EH (cell line): ENCODE measurements at places on chromosomes 6 and 20.

DNA sequence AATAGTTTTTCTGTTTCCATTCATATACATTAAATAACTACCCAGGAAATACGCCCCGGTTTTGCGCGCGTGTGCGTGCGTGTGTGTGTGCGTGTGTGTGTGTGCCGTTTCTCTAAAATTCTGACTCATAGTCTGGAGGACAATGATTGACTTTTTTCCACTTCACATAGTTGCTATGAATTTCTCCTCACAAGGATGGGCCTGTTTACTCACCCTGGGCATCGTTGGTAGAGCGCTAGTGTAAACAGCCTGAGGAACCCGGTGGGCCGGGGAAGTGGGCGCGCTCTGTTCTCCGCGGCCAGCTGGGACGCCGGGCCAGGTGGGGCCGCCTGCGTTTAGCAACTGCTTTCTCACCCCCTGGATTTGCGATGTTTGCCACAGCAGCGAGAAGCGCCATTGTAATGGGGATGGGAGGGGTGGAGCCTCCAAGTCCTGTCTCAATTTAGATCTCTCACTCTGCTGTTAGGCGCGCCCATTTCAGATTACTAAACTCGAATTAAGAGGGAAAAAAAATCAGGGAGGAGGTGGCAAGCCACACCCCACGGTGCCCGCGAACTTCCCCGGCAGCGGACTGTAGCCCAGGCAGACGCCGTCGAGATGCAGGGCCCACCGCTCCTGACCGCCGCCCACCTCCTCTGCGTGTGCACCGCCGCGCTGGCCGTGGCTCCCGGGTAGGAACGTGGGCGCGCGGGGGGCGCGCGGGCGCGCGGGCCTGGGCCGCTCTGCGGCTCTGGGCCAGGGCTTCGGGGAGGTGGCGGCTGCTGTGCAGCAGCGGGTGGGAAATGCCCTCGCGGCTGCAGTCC, at the start of gene CD109:
Gene CD109 (plus strand): TSS at position 585 of the 803 bp plus-strand sequence. CDS start 13 bp downstream, at position 598.
- peak; percentile 74 for DNase-seq

- no peak for DNase-seq
Observed at GRCh38 chr6:168362276-168362990, 42.9 kb upstream of the DACT2 start.

DNA sequence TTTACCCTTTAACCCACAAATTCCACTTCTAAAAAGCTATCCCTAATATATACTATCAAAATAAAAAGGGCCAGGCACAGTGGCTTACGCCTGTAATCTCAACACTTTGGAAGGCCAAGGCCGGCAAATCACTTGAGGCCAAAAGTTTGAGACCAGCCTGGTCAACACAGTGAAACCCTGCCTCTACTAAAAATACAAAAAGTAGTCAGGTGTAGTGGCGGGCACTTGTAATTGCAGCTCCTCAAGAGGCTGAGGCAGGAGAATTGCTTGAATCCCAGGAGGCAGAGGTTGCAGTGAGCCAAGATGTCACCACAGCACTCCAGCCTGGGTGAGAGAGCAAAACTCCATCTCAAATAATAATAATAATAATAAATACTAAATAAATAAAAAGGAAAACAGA, 82.5 kb downstream of the TRIM27 start:
- DNase-seq: no peak

DNA sequence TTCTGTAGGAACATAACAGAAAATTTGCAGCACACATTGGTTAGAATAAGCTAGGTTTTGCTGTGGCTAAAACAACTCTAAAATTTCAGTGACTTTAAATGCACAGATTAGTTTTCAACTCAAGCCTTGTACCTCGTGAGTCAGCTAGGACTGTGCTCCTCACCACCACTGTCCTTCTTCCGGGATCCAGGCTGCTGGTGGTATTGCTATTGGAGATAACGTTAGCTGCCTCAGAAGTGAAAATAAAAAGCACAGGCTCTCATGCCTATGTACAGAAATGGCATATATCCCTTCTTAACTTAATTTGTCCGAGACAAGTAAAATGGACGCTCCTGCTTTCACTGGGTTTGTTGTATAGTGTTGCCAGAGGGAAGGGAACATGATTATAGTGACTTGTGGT, 931.1 kb upstream of the EYS start:
- DNase-seq: no peak

DNA sequence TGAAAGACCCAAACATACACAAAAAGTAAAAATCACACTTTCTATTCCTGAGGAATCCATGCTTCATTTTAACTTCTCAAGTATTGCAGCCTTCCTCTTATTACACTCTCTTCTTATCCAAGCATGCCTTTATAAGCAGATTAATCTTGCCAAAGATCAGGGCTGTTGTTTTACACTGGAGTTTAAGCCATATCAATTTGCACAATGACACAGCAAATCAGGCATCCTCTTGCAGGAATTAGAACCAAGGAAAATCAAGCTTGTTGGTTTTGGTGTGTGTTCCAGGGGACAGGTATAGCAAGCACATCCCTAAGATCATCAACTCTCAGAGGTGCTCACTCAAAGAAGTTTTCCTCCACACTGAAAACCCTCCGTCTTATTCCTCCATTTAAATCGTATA, 69.5 kb downstream of the CYP39A1 start:
- no peak for DNase-seq

GRCh38 chr6:127515794-127516661, 3.1 kb downstream of the MTCL3 start:
- DNase-seq: peak; percentile 77

GRCh38 chr6:102793752-102794151, 1400.2 kb downstream of the GRIK2 start:
- DNase-seq: no peak

- no peak for DNase-seq
Observed at GRCh38 chr20:17859616-17860232, 108.9 kb downstream of the SNX5 start.

DNA sequence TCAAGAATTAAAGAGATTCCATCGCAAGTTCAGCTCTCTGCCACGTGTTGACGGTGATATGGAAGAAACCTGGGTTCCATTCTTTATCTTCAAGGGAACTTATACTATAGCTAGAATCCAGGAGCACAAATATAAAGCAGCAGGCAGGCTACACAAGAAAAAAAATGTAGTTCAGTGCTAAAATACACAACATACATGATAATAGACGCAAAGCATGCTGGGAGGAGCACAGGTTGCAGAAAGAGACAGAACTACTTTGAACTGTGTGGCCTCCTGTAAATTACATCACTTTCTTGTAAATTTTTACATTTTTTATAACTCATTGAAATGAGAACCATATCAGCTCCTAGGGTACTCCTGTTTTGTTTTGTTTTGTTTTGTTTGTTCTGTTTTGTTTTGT, 53.8 kb upstream of the RBM24 start:
- DNase-seq: no peak

DNA sequence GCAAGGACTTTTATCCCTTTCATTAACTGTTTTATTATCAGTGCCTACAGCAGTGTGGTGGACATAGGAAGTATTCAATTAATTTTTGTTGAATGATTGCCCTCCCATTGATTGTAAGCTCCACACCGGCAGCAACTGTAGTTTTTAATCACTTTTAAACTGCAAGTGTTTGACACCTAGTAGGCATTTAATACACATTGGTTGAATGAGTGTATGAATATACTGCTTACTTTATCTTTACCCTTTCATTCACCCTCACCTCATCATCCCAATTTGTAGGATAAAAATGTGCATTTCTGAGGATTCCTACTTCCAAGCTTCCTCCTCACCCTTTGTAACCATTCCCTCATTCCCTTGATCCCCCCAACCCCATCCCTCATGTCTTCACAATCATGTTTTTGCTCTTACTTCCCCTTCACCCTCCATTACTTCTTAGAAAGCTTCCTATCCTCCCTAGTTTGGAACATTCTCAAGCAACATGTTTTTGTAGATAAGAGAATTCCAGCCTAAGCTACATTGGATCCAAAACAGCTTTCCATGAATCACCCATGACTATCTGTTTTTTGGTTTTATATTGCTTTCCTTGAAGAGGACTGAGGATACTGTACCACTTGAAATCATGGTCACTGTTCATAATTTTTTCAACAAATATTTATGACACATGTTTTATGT, 955 bp upstream of the SLC26A8 start:
- DNase-seq: peak; percentile 54

GRCh38 chr6:158439255-158439654, 120.6 kb upstream of the TMEM181 start:
- no peak for DNase-seq

DNA sequence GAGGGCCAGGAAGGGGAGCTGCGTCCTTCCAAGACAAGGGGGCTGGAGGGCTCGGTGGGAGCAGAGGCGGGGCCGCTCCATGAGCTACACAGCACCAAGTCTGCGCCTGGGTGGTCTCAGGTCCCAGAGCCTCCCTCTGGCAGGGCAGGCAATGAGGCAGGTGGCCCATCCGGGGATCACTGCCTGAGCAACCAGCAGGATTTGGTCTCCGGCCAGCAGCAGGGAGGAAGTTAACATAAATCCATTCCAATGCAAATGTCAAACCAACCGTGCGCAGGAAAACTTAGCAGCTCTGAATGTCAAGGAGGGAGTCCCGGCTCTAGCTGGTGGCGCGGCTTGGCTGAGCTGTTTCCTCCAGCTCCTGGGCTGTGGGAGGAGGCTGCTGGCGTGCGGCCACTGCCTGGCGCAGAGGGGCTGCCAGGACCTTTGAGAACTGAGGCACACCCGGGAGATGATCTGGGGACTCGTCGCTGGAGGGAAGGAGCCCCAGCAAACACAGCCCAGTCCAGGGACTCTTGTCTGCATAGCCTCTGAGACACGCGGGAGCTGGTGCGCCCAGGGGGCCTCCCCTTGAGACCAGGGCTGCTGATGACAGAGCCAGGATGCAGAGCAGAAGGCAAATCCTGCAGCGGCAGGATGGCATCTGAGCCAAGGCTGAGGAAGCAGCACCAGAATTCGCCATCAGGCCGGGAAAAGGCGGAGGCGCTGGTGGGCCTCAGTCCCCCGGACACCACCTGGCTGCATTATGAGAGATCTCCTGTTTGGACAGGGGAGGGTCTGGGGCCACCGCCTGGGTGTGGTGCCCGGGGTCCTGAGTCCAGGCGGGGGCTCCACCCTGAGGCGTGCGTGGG, 33.1 kb upstream of the CHRNA4 start:
- DNase-seq: peak; percentile 8

GRCh38 chr6:165441181-165441580, 131.8 kb upstream of the C6orf118 start:
- no peak for DNase-seq

- DNase-seq: no peak
Observed at GRCh38 chr6:44530209-44530909, 142.9 kb downstream of the CDC5L start.

DNA sequence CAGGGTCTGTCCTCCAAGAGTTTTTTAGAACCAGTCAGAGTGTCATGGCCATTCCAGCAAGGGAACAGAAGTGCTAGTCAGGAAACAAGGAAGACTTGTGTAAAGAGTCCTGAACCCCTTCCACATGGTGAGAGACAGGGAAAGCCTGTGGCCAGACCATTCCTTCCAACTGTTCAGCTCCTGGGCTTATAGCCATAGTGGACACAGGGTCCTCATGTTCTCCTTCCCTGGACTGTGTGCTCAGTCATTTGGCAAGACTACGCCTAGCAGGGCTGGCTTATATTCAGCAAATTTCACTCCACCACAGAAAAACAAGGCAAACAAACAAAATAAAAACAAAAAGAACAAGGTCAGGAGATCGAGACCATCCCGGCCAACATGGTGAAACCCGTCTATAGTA, 60.5 kb downstream of the NRN1 start:
- no peak for DNase-seq

DNA sequence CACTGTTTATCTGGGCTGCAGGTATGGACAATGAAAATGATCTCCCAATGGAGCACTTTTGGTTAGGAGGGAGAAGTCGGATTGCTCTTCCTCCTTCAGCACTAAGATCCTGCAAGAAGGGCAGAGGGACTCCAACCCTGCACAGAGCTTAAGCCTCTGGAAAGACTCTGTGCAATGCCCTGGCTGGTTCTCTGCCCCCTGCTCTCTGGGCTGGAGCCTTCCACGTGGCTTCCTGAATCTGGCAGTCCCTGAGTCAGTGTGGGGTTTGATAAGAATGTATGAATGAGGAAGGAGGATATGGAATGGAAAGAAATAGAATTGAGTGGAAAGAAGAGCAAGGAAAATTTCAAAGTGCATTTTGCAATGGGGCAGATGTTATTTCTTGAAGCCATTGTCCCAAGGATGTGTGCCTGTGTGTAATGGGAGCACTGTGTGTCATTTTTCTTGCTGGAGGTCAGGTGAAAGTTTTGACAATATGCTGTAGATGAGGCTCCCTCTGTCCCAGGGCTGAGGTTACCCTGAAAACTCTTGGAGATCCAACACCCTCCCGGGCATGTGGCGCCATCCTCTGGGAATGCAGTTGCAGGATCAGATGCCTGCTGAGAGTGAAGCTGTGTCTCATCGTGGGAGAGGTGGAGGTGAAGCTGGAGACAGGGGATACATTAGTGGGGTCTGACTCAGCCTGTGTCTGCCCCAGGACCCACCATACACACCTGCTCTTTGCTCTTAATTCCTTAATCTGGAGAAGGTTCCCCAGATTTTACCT, 16.3 kb upstream of the CST9L start:
- DNase-seq: no peak

GRCh38 chr6:108793516-108794251, 54.5 kb upstream of the ARMC2 start:
- DNase-seq: peak; percentile 45

DNA sequence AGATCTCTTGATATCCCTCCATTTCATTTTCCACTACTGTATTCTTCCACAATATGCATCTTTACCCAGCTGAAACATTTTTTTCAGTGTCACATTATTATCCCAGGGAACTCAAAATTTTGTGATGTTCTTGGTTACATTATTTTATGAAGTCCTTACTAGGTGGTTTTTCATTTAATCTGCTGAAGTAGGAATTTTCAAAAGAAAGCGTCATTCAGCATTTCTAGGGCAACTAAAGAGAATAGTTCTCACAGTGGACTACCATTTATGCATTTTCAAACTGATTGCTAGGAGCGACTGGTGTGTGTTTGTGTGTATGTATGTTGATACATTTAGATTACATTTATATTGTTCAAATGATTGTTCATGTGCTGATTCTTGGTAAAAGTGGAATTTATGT, 2.4 kb upstream of the TMEM30A start:
- DNase-seq: no peak

GRCh38 chr6:129287231-129288177, 404.6 kb downstream of the LAMA2 start:
- no peak for DNase-seq
